Progenitor cell of endocrine pancreas (in vitro differentiated cells): ENCODE measurements at places on chromosomes 12 and 14. TPM values are rescaled to one million over a fixed set of nuclear protein-coding genes. Genes with fewer than 3 reads are reported as not detected.

DNA sequence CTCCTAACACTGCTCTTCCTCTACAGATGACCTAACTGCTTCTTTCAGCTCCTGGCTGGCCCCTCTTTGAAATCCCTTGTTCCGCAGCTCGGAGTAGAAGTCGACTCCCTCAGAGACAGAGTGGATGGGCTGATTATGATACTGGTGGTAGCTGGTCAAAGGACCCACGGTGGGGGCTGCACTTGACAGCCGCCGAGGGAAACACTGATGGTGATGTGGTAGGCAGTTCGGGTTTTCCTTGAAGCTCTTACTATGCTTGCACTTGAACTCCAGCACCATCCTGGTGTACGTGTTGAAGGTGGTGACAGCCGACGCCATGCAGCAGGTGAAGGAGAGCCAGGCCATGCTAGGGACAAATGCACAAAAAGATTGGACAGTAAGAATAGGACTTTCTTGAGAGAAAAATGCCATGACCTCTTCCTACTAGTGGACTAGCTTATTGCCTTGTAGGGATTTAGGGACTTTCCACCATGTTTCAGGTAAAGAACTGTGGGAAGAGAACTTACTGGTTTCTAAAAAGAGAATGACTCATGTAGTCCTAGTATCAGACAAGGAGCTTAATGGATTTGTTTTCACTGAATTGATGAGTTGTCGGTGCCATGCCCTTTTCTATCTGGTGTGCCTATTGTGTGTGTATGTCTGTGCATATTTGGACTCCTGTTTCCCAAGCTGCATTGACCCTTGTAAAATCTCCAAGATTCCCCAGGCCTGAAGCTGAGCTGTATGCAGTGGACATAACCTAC lies 18.4 kb downstream of the GSG1 start:
- peaks cover 11% of the 10 kb centered on the region for H3K27me3 ChIP-seq
- peaks cover 14% of the 10 kb centered on the region for H3K36me3 ChIP-seq

- H3K27ac ChIP-seq, result no peak overlapping the region
- DNase-seq, result no peak
- H3K4me1 ChIP-seq, result no peaks in the 10 kb centered on the region
- H3K27me3 ChIP-seq, result no peaks in the 10 kb centered on the region
- H3K4me3 ChIP-seq, result no peak overlapping the region
- peaks cover 3% of the 10 kb centered on the region for H3K36me3 ChIP-seq
Measured at GRCh38 chr14:61315313-61315712, 6.1 kb upstream of the PRKCH start.

DNA sequence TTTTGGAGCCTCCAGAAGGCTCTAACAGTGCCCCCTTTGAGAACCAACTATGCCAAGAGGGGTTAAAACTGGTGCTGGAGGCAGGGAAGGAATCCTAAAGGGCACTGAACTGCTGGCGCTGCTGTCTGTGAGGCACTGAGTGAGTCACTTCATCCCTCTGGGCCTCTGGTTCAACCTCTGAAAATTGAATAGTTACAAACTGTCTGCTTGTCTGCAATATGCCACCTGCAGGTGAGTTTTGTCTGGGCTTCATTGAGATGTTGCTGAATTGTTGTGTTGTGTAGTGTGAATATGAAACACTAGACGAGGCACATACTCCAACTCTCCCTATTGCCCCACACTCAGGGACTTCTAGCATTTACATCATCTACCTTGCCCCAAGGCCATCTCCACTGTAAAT lies 68.0 kb downstream of the GRIN2B start:
- no peak overlapping the region for H3K27ac ChIP-seq
- no peaks in the 10 kb centered on the region for H3K36me3 ChIP-seq
- H3K4me1 ChIP-seq, result peaks cover 15% of the 10 kb centered on the region
- DNase-seq, result no peak

- H3K4me1 ChIP-seq, result peaks cover 10% of the 10 kb centered on the region
- H3K27me3 ChIP-seq, result no peaks in the 10 kb centered on the region
- no peak overlapping the region for H3K27ac ChIP-seq
- H3K36me3 ChIP-seq, result peaks cover 20% of the 10 kb centered on the region
- no peak overlapping the region for H3K4me3 ChIP-seq
Measured at GRCh38 chr12:20475542-20475941, 107.2 kb downstream of the PDE3A start.

DNA sequence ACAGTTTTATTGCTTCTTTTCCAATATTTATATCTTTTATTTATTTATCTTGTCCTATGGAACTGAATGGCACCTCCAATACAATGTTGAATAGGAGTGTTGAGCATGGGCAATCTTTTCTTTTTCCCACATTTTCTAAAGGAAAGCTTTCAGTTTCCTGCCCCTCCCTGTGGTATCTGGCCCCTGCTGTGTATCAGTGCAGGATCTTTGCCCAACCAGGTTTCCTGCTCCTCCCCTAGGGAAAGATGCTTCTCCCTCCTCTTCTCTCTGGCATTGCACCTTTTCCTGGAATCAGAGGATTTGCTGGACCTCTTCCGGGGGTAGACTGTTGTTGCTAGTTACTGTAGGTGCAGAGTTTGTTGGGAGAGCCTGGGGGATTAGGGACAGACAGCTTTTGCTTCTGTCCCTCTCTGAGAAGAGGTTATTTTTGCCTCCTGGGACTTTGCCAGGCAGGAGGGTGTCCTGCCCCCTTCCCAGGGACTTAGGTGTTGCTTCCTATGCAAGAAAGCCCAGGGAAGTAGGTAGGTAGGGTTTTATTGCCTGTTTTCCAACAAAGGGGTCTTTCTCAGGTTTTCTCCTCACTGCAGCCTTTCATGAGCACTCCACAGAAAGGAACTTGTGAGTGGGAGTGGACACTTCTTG lies 67.6 kb downstream of the POLR3B start:
- H3K27me3 ChIP-seq, result no peaks in the 10 kb centered on the region
- no peak overlapping the region for H3K27ac ChIP-seq
- peaks cover 3% of the 10 kb centered on the region for H3K36me3 ChIP-seq
- no peaks in the 10 kb centered on the region for H3K4me1 ChIP-seq
- H3K4me3 ChIP-seq, result no peak overlapping the region

PTPN11 gene
- total RNA-seq, result 73.8 and 77.3 TPM in 2 replicates
